ENCODE measurements at places on chromosomes 1 and 21.
A peak's percentile ranks its signal among the peaks of the same experiment; 100 is the strongest.

DNA sequence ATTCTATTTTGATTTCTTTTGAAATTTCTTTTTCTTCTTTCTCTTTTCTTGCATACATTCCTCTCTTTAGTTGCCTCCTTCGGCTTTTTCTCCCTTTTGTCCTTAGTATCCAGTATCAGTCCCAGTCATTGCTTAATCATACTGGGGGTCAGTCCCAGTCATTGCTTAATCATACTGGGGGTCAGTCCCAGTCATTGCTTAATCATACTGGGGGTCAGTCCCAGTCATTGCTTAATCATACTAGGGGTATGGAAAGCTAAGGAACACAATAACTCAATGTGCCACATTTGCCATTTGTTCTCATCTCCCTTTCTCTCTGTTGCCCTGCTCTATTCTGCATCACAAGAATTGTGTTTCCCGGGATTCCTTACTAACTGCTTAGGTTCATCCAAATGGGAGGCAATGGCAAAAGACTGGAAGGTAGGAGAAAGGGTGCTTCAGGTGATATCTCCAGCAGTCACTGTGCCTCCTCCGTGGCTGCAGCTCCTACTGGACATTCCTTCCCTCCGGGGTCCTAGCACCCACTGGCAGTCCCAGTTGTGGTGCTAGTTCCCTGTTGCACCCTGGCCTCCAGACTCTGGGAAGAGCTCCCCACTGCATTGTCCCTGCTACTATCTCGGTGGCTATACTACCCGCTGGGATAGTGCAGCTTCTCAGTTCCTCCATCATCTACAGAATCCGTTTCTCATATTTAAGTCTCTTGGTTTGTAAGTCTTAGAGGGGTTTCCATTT, 32.6 kb upstream of the LAMC1 start:
- no peak for DNase-seq

DNA sequence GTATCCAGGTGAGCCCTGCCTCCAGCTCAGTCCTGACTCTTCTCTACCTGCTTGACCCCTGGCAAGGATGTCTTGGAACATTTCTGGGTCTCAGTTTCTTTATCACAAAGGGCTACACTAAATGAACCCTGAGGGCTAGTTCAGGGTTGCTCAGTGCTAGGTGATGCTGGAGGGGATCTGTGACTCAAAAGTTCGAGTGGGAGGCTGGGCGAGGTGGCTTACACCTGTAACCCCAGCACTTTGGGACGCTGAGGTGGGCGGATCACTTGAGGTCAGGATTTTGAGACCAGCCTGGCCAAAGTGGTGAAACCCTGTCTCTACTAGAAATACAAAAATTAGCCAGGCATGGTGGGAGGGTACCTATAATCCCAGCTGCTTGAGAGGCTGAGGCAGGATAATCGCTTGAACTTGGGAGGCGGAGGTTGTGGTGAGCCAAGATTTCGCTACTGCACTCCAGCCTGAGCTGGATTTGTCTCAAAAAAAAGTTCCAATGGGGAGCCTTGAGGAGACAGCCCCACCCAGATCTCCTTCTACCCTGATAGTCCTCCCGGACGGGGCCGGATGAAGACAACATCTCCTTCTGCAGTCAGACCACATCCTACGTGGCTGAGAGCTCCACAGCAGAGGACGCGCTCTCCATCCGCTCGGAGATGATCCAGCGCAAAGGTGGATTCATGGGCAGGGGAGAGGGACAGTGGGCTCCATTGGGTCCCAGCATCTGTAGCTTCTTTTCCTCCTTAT, 48.9 kb downstream of the YARS1 start:
- no peak for DNase-seq

GRCh38 chr1:168469690-168470089, 74.1 kb downstream of the XCL2 start:
- DNase-seq: no peak

GRCh38 chr21:42437786-42438185, 34.1 kb downstream of the UBASH3A start:
- no peak for DNase-seq

GRCh38 chr1:98920441-98921110, 84.1 kb downstream of the PLPPR5 start:
- no peak for DNase-seq

DNA sequence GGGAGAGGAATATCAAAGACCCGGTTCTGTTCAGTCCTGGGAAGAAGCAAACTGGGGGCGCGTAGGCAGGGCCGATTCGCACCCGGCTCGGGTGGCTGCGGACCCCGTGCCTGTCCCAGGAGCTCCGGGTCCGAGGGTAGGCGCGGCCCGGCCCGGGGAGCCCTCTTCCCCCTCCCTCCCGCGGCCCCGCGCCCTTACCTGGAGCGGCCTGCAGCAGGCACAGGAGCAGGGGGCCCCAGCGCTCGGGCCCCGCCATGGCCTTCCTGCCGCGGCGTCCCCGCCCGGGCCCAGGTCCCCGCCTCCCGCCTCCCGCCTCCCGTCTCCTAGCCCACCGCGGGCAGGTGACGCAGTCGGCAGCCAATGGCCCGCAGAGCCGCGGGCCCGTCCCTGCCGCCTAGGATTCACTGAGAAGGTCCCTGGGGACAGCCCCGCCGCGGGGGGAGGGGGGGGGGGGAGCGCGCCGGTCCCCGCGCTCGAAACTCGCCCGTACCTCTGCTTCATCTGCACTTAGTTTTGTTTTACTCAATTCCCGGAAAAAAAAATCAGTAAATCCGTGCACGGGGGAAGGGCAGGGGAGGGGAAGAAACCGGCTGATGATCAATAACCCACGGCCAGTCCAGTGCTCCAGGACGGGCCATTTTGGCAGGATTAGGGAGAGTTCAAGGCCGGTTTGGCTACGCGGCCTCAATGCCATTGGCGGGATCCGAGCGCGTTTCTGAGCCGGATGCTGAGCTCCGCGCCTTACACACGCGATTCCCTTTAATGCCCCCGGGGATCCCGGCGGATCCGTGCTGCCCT, at the start of gene IFNLR1:
TSS of gene IFNLR1 (minus strand) at position 297 of the 798 bp plus-strand sequence. CDS start at position 256, 41 bp downstream.
- DNase-seq: peak; percentile 70

DNA sequence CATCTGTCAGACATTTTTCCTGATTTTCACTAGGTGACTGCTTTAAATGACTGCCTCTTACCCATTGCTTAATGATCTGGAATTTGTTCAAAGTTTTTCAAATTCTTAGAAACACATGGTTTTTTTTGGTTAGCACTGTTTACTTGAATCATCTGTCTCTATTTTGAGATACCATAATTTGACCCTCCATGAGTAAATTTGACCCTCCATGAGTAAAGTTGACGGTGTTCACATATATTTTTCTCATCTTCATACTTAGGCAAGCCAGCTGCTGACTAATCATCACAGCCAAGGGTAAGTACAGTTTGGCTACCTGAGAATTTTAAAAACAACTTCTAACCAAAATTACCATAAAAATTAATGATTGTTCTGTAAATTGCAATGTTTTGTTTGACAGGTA, 586.5 kb downstream of the PTBP2 start:
- DNase-seq: no peak

GRCh38 chr1:226541631-226542622, 6.6 kb upstream of the STUM start:
- no peak for DNase-seq

GRCh38 chr1:115679141-115679611, 37.4 kb downstream of the VANGL1 start:
- no peak for DNase-seq

- no peak for DNase-seq
Measured at GRCh38 chr21:35208810-35209517, 159.9 kb upstream of the RUNX1 start.

- DNase-seq: no peak
Measured at GRCh38 chr1:31507676-31508530, 68.4 kb upstream of the TINAGL1 start.

- DNase-seq: no peak
Measured at GRCh38 chr21:29318354-29318753, 19.6 kb downstream of the BACH1 start.

GRCh38 chr1:42886800-42887199, 40.4 kb downstream of the ZNF691 start:
- no peak for DNase-seq

DNA sequence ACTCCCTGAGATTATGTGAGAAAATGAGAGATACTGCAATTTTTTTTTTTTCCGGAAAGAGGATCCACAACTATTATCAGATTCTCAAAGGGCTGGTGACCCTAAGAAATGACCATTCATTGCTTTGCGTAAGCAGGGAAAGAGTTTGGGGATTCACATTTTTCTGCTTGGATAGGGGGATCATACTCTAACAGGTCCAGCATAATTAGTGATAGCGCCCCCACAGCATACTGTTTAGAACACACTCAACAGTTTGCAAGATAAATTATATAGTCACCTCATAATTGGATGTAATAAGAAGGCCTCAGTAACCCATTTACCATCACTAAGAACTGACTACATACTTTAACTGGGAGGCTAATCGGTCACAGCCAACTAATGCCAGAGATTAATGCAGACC, 1.9 kb downstream of the CCT3 start:
- no peak for DNase-seq

DNA sequence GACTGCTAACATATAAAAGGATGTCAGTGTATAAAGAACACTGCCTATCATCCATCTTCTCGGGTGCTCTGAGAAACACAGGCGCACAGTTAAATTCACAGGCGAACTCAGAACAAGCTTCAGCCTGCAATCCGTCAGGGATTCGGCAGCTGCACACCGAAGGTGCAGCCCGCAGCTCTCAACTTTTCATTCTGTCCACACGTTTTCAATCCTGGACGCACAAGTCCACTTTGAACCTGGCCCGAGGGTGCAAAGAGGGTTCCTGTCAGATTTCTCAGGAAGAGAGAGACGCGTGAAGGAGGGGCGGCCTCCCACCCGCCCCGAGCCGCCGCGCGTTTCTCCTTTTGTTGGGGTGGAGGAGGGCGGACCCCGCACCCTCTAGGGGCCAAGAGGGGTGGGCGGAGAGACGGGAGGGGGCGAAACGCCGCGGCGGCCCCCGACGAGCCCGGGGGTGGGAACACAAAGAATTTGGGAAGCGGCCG, 724 bp downstream of the DOCK7 start:
- peak; percentile 73 for DNase-seq

- no peak for DNase-seq
Measured at GRCh38 chr1:245953876-245954660, 553.0 kb downstream of the SMYD3 start.

DNA sequence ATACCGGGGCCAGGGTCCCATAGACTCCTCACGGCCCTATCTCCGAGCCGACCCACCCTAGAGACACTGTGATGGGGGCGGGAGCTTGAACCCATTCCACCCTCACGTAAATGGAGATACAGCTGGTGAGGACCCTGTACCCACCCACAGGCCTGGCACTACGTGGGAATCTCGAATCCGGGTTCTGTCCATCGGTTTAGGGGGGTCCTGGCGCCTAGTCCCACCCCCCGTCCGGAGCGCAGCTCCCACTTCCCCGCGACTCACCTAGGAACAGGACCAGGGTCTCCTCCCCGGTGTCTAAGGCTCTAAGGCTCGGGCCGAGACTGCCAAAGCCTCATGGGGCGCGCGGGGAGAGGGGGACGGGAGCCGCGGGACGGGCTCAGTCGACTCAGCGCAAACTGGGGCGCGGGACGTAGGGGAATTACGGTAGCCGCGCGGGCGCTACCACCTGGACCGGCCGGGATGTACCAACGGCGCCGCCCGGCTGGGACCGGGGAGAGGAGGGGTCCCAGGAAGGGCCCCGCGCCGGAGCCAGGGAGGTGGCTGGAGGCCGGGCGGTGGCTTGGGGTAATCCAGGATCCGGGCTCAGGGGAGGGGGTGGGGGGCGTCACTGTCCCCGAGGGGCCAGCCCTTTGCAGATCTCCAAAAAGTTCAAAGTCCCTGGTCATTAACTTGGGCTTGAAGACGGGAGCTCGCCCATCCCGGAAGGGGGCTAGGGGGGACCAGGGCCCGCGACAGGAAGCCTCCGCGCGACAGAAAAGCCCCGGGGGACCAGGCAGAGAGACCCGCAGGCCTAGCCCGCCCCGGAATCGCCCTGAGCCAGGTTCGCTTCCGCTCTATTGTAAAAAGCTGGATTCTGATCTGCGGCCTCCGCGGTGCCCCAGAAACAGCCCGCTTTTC, 1.0 kb downstream of the PLEKHG5 start:
- peak; percentile 71 for DNase-seq

DNA sequence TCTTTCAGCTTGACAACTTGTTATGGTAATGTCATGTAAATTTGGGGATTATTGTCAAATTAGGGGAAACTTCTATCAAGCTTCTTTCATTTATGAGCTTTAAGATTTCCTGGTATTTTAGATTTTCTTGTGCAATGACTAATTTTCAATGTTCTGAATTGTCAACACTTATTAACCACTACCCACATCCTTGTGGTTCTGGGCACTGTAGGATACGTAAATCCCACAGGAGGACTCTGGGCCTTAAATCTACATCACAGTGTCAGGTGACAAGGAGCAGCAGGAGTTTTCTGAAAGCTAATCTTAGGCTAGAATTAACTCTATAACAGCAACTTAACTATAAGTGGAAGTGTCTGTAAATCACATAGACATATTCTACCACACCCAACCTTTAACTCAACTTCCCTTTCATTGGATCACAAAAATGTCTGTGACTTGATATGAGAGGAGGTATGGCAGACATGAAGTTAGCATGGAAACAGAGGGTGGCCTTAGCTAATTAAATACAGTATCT, 397.7 kb downstream of the HLX start:
- DNase-seq: no peak

DNA sequence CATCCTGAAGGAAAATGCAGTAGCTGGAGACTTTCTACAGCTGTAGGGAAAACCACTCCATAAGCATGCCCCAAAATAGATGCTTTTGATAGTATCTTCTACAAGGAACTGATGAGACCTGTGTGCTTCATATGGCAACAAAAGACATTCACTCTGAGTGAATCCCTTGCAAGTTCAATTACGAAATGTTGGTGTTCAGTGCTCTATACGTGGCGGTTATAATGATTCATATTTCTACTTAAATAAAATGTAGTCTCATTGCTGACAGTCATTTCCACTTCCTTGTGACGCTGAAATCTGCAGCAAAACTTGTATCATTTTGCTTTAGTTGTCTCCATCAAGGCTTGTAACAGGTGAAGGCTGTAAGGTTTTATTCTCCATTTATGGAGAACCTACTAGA, 20.6 kb downstream of the TOR1AIP2 start:
- no peak for DNase-seq

DNA sequence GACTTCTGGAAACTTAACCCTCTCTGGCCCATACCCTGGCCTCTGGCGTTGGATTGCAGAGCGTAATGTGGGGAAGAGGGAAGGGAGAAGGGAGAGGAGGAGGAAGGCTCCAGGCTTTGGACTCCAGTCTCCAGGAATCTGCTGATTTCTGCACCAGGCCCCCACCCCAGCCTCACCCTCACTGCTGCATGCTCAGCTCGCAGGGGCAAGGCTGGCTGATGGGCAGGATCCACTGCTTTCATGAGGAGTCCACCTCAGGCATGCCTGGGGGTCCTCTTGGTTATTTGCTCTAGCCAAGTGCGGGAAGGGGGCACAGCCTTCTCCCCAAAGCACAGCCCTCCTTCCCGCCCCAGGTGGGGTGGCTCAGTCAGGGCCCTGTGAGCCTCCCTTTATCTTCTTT, 3.7 kb downstream of the OLFML3 start:
- no peak for DNase-seq

DNA sequence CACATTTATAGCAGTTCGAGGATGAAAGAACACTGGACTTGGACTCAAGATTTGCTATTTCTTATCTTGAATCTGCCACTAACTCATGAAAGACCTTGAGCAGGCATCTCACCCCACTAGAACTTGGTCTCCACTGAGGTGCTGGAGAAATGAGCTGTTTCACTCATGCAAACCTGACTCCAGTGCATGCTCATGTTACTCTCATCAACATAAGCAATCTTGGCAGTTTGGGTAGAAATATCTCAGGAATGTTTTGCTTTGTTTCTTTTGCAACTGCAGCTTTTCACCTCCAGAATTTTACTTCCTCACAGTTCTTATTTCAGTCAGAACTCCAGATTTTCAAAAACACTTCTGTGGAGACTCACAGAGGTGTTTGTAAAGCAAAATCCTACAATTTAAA, 46.2 kb upstream of the DAB1 start:
- DNase-seq: no peak

Data from brain (organoid and tissue), 16 donors.